RWPE1 (cell line): ENCODE measurements at places on chromosomes 7 and 10.

- no peak for DNase-seq
Observed at GRCh38 chr10:17386616-17387075, 67.7 kb downstream of the ST8SIA6 start.

DNA sequence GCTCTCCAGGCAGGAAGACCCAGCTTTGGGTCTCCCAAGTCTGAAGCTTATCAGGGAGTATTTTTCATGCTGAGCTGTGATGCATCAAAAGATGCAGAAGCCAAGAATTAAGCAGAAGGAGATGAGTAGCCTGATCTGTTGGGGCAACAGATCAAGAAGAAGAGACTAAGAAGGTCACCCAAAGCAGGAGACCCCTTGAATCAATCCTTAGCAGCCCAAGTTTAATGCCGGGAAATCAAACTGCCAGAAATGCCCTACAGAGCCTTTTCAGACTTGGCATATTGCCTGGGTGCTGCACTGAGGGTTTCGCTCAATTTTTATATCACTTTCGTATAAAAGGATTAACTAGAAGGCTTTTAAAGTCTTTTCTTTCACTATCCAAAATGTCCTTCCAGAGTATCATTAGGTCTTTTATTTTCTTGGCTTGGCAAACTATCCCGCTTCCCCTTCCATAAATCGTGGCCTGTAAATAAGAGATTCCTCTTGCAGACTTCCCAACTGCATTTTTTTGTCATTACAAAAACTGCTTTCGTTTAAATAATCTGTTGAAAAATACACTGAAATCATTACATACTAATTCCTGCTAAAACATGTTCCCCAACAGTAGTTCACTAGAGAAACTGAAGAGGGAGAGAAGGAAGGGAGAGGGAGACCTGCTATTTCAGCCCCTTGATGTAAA, 49.0 kb upstream of the STK17A start:
- DNase-seq: no peak

DNA sequence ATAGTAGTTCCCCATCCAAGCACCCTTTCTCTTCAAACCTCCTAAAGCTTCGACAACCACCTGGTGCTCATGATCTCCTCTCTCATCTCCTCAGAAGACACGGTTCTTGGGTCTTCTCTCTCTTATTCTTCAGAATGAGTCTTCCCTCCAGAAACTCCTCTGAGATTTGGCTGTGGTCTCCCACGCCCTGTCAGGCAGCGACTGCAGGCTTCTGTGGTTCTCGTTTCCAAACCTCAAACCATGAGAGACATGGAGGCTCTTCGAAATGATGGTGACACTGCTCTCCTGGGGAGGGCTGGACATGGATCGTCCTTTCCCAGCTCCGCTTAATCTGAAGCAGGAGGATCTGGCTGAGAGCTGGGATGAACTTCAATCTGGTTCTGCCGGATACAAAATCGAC, 78.6 kb upstream of the PITRM1 start:
- no peak for DNase-seq

- no peak for DNase-seq
Observed at GRCh38 chr10:63760034-63760707, 239.0 kb downstream of the REEP3 start.

- no peak for DNase-seq
Observed at GRCh38 chr7:50530766-50531165, 34.4 kb downstream of the DDC start.

DNA sequence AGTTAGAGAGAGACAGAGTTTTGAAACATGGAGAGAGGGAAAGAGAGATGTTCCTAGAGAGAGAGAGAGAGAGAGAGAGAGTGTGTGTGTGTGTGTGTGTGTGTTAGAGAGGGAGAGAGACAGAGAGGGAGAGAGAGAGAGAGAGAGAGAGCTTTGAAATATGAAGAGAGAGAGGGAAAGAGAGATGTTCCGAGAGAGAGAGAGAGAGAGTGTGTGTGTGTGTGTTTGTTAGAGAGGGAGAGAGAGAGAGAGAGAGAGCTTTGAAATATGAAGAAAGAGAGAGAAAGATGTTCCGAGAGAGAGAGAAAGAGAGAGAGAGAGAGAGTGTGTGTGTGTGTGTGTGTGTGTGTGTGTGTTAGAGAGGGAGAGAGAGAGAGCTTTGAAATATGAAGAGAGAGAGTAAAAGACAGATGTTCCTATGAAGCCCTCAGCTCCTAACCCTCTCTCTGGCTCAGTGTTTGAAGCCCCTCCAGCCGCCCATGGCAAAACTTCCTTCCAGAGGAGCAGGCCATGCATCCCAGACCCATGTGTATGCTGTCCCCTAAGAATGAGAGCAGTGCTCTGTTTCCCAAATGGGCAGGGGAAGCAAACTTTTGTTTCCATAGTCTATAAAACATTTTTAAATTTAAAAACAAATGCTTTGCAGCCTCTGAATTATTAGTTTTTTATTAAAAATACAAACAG, 130.9 kb downstream of the KCNMA1 start:
- no peak for DNase-seq

- no peak for DNase-seq
Observed at GRCh38 chr7:102966465-102966864, 53.7 kb downstream of the LRRC17 start.

- DNase-seq: no peak
Observed at GRCh38 chr10:119659951-119660350, 8.8 kb downstream of the BAG3 start.

DNA sequence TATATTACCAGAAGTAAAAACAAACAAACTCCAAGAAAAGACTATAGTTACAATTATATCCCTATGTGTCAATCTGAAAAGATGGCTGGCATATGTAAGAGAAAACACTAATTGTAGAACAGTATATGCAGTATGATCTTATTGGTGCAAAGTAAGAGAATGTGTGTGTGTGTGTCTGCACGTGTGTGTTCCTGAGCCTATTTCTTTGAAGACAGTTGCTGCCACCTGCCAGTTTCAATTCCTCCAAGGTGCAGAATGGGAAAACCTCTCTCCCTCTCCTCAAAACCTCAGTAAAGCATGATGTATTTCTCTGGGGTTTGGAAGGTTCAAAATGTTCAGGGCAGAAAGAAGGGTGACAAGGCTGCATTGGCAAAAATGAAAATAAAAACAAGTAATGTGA, 8.8 kb upstream of the SFTPA1 start:
- DNase-seq: no peak

- DNase-seq: no peak
Observed at GRCh38 chr7:139246905-139247304, 15.9 kb downstream of the UBN2 start.

DNA sequence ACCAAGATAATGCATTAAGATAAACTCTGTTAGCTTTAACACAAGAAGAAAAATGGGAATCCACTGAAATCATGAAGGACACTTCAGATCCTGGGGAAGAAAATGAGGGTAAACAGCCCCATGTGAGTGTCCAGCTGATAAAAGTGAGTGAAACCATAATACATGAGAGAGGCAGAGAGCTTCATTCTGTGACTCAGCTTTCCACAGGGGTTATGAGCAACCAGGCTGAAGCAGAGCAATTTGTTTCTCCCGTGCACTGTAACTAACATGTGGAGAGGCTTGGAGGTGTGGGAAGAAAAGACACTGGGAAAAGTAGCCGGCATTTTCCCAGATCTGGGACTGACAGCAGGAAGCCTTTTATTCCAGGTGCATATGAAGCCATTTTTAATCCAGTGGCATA, 971.7 kb downstream of the ANKRD7 start:
- DNase-seq: no peak

- no peak for DNase-seq
Observed at GRCh38 chr7:19427944-19428343, 280.9 kb downstream of the POLR1F start.

DNA sequence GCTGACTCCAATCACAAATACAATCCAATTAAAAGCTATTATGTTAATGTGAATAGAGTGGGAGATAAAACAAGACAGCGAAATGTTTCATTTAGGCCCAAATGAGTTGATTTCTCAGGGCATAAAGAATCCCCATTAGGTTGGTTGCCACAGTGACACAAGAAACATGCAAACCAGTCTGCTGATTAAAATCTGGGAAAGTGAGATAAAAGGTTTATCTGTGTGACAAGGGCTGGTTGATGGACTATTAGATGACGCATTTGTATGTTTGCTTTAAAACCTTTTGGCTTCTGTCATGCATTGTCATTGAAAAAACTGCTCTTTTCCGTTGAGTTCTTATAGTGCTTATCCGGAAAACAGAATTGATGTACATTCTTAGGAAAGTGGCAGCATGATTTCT, 658.2 kb downstream of the GATA3 start:
- DNase-seq: no peak

DNA sequence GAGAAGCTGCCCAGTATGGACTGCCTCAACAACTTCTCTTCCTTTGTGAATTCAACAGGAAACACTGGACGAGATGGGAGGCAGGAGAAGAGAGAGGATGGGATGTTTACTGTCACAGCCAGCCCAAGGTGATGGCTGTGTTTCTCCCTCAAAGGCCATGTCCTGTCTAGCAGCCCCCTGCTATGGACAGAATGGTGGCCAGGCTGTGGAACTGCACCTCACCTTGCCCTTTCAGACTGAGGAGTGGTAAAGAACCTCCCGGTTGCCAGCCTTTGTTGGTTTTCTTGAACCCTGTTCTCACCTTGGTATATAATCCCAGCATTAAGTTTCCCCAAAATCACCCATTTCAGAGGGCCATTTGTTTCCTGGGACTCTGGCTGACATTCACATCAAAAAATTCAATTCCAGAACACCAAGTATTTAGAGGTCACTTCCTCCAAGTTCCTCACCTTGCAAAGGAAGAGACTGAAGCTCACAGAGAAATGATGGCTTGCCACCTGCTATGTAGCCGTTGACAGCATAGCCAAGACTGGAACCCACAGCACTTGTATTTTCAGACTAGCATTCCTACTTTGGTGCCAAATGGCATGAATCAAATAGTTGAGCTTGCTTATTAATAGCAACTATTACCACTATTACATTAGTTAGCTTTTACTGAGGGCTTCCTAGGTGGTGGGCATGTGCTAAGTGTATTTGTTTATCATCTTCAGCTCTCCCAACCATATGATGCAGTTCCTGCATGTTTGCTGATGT, 224.0 kb upstream of the GRB10 start:
- no peak for DNase-seq

- DNase-seq: no peak
Observed at GRCh38 chr10:103635580-103635979, 142.1 kb downstream of the NEURL1 start.

GRCh38 chr7:101128040-101128834, 1.3 kb downstream of the SERPINE1 start:
- no peak for DNase-seq
